ENCODE measurements at places on chromosomes 5 and 9. TPM values are rescaled to one million over a fixed set of nuclear protein-coding genes. Genes with fewer than 3 reads are reported as not detected.

DNA sequence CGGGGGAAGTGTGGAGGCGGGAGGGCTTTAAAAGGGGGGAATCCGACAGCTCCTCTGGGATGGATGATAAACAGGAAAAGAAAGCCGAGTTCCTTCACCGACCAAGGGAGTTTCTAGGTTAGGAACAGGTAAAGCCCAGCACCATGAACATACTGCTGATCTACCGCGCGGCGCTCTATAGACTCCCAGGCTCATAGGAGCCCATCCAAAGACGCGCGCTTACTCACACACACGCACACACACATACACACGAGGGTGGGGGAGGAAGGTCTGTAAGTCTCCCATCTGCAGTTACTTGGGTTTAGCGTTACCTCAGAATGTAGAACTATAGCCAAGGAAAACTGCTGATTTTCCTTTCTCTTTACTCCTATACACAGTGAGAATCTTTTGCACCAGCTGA is 2.6 kb upstream of the GABRB2 start:
- no peak for DNase-seq

DNA sequence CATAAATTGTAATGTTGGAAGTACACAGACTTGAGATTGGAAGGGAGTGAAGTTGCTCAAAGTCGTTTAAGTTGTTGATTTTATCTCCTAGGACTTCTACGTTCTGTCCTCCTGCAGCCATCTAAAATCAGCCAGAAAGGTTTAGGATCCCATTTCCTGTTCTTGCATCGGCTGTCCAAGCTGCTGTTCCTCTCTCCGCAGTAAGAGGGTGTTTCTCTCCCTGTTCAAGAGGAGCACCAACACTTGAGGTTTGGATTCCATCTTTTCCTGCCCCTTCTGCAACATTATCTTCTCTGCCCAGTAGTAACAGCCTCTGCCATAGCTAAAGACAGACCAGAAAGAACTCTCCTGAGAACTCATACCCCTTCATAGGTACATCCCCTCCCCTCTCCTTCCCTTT is 373.4 kb downstream of the GADD45G start:
- no peak for DNase-seq

DNA sequence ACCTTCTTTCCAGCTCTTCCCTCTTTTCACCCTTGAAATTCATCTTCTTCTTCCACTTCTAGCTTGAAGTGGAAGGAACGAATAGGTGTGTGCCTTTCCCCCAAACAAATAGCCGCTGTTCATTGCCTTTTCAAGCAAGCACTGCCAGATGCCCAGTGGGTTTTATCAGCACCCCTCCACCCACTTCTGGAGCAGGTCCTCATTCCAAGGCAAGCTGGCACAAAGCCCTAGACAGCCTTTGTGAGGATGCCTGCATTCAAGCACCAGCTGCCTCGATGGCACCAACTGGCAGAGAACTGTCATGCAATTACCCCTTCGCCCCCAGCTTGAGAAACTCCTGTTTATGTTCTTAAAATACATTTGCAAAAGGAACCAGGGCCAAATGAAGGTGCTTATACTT is 36.5 kb downstream of the SERINC5 start:
- no peak for DNase-seq

DNA sequence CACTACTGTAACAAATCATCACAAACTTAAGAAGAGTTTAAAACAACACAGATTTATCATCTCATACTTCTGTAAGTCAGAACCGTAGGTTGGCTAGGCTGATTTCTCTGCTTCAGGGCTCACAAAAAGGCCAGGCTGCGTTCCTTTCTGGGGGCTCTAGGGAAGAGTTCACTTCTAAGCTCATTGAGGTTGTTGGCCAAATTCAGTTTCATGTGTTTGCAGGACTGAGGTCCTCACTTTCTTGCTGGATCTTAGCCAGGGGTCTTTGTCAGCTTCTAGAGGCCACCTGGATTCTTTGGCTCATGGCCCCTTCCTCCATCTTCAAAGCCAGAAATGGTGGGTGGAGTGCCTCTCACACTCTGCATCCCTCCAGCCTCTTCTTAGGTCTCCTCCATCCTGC is 76.0 kb downstream of the ACTBL2 start:
- DNase-seq = no peak

GRCh38 chr5:14810282-14810681 is 61.3 kb downstream of the ANKH start:
- DNase-seq = no peak

GRCh38 chr9:86585422-86586143 is 231.4 kb upstream of the TUT7 start:
- DNase-seq = no peak

DNA sequence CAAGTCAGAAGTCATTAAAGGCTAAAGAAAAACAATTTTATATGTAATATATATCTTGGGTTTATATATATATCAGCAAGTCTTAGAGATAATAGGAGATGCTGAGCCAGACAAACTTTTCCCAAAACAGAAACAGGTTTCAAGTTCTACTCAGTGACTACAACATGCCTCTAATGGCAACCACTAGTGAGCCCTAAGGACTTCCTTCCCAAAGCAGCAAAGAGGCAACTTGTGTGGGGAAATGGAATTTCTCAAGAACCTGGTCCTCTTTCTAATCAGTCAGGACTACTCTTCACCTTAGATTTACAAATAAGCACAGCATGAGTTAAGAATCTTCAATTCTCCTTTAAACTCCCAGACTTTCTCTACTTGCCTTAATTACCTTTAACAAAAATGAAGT is 17.6 kb downstream of the RNF38 start:
- no peak for DNase-seq

- DNase-seq = no peak
Measured at GRCh38 chr5:32646061-32646969, 61.0 kb downstream of the SUB1 start.

GRCh38 chr9:115594557-115594956 is 476.6 kb upstream of the TNC start:
- no peak for DNase-seq

DNA sequence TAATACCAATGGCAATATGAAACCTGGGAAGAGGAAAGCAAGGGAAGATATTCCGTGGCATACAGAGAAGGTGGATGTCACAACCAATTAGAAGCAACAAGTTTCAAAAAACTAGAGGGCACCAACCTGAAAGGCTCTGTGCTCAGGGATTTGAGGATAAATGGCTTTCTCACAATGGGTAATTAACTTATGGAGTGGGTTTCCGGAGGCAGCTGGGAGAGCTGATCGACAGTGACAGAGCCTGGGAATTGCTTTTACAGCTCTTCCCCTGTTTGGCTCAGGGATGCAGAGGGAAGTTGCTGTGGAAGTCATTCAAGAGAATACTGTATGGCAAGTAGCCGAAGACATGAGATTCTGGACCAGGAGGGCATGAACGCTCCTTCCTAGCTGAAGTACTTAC is 237.0 kb downstream of the KIF4B start:
- DNase-seq = no peak

DNA sequence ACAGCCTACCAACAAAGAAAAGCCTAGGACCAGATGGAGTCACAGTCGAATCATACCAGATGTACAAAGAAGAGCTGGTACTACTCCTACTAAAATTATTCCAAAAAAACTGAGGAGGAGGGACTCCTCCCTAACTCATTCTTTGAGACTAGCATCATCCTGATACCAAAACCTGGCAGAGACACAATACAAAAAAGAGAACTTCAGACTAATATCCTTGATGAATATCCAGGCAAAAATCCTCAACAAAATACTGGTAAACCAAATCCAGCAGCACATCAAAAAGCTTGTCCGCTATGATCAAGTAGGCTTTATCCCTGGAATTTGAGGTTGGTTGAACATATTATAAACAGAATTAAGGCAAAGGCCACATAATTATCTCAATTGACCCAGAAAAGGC is 900.4 kb upstream of the ARRDC3 start:
- DNase-seq = no peak

GRCh38 chr9:19203058-19203457 is 27.4 kb upstream of the DENND4C start:
- no peak for DNase-seq

GRCh38 chr5:132646583-132647266 is 11.2 kb upstream of the IL13 start:
- no peak for DNase-seq

GRCh38 chr5:159106569-159107282 is 7.0 kb upstream of the EBF1 start:
- peak; percentile 90 for DNase-seq

- no peak for DNase-seq
Measured at GRCh38 chr5:150700246-150700593, 642 bp downstream of the RBM22 start.

DNA sequence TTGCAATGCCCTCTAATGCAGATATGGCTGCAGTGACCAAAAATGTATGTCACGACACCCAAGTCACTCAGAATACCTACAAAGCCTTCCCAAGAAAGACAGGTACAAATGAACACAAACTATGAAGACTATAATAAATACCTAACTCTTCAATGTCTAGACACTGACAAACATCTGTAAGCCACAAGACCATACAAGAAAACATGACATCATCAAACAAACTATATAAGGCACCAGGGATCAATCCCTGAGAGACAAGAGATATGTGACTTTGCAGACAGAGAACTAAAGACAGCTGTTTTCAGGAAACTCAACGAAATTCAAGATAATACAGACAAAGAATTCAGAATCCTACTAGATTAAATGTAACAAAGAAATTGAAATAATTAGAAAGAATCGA is 603.7 kb downstream of the CDH9 start:
- DNase-seq = no peak

DNA sequence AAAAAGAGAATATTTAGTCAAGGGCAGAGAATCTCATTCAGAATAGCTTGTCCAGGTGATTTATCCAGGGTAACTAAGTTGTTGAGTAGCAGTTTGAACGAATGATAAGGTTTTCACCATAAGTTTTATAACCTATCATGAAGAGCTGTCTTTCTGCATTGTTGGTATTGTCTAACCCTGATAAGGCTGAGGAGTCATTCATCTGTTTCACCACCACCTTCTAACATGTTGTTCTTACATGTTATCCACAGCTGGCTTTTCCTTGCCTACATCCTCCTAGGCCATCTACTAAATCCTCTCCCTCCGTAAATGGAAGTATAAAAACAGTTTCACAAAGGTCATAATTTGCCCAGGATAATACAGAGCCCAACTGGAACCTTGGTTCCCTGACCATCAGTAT is 24.1 kb downstream of the ZNF462 start:
- DNase-seq = no peak

GRCh38 chr9:82706786-82707185 is 356.2 kb downstream of the RASEF start:
- no peak for DNase-seq

GRCh38 chr5:125257997-125258396 is 511.6 kb upstream of the ZNF608 start:
- DNase-seq = no peak

GRCh38 chr9:71602652-71603051 is 165.7 kb downstream of the CEMIP2 start:
- no peak for DNase-seq

DNA sequence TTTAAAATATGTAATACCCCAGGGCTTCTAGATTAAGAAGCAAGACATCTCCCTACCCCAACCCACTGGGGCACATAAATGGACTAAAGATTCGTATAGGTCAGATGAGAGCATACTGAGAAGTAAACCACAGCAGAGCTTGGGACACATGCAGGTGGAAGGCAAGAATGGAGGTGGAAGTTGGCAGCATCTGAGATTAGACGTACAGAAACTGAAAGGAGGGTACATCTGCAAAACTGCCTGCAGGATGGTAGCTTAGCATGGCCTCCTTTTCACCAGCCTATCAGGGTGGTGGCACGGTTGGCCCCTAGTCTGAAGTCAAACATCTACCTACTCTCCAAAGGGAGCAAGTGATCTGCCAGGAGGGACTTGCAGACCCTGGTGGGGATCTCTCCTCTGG is 181.8 kb downstream of the TSSK1B start:
- no peak for DNase-seq

- no peak for DNase-seq
Measured at GRCh38 chr9:109771087-109771486, 8.9 kb upstream of the PALM2AKAP2 start.

GRCh38 chr5:96569770-96570169 is 92.4 kb upstream of the CAST start:
- no peak for DNase-seq

- no peak for DNase-seq
Measured at GRCh38 chr5:90843443-90843842, 284.8 kb downstream of the ADGRV1 start.

GRCh38 chr9:6632516-6633183 is 12.9 kb downstream of the GLDC start:
- peak; percentile 76 for DNase-seq

GRCh38 chr9:99415606-99416005 is 193.5 kb downstream of the SEC61B start:
- DNase-seq = no peak

DNA sequence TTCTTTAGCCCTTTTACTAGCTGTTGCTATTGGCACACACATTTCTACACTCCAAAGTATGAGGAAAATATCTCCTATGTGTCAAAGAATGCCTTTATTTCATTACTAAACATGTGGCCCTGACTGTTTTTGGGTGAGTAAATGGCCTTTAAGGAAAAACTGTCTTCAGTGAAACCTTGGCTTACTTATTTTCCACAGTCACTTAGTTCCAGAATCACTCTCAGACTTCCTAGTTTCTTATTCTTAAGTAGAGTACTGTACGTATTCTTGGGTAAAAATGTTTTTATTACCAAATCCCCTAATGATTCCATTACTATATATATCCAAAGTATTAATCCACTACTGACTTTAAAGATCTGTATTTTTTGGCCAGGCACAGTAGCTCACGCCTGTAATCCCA is 27.5 kb downstream of the ERP44 start:
- DNase-seq = no peak

- DNase-seq = no peak
Measured at GRCh38 chr5:44740660-44741059, 68.1 kb upstream of the MRPS30 start.

GRCh38 chr9:4422495-4422894 is 67.8 kb upstream of the SLC1A1 start:
- no peak for DNase-seq

DNA sequence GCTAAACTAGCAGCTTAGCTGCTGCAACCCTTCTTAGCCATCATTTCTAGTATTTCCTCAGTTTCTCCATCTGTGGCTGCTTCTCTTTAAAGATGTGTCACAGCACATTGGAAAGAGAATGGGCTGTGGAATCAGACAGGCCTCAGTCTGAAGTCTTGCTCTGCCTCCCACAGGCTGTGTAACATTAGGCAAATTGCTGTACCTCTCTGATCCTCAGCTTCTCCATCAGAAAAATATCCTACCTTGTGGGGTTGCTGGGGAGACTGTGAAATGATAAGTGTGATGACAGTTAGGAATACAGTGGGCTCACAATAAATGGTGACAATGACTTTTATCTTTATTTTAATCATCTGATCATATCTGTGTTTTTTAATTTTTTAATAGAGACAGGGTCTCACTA is 17.5 kb upstream of the TRIM14 start:
- DNase-seq = no peak

- DNase-seq = no peak
Measured at GRCh38 chr9:89305868-89306267, 5.1 kb upstream of the CKS2 start.

Gene PCDHB9
- 1.7 TPM for total RNA-seq

Gene LCN15
- total RNA-seq = 1.5 TPM

Gene UBE2QL1
- total RNA-seq = not detected

Gene TAF11L5
- total RNA-seq = not detected

Gene SLC25A48
- total RNA-seq = 11.5 TPM

Gene ECM2
- total RNA-seq = 13.4 TPM

Gene NR2F1
- 7.4 TPM for total RNA-seq

Gene LECT2
- total RNA-seq = not detected

Gene INSL4
- not detected for total RNA-seq

Gene SLC4A9
- 0.40 TPM for total RNA-seq

Gene PCDHB11
- total RNA-seq = not detected

Gene LRRC19
- 65.4 TPM for total RNA-seq
